ENCODE measurements at places on chromosomes 11 and 22. TPM values are rescaled to one million over a fixed set of nuclear protein-coding genes. Genes with fewer than 3 reads are reported as not detected.

The FAT3 gene
- total RNA-seq = 0.22 TPM

GRCh38 chr22:37416389-37416788, 10.9 kb downstream of the ELFN2 start:
- DNase-seq = no peak

DNA sequence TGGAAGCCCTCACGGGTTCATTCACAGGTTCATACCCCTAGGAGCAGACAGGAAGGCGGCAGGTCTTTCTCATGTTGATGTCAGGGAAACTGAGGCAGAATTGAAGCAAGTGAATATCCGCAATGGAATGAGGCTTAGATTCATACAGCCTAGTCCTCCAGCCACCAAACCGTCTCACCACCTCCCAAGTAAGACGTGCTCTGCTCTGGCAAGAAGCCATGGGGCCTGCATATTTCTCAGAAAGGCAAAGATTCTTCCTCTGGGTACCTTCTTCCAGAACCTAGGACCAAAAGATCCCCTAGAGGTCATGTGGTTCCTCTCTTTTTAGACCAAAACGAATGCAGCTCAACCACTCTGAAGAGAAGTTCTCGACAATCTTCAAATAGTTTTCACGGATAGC, 1.7 kb downstream of the AP1B1 start:
- no peak for DNase-seq

- DNase-seq = no peak
Observed at GRCh38 chr11:101456812-101457211, 127.0 kb downstream of the TRPC6 start.

- no peak for DNase-seq
Observed at GRCh38 chr11:106959800-106960199, 58.5 kb downstream of the GUCY1A2 start.

The FAM89B gene
- total RNA-seq = 30.6 TPM

DNA sequence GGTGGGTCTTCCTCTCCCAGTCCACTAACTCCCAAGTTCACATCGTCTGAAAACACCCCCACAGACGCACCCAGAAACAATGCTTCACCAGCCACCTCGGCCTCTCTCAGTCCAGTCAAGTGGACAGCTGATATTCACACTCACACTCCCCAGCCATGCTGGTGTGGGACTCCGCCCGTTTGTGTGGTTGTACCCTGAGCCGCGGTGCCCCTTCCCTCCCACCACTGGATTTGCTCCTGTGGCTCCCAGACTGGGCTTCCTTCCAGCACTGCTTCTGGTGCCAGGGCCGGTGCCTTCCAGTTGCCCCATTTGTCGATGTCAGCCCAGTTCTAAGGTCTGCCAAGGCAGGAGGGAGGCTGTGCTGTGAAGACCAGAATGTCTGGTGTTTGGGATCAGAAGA, 37.9 kb upstream of the PLET1 start:
- no peak for DNase-seq

DNA sequence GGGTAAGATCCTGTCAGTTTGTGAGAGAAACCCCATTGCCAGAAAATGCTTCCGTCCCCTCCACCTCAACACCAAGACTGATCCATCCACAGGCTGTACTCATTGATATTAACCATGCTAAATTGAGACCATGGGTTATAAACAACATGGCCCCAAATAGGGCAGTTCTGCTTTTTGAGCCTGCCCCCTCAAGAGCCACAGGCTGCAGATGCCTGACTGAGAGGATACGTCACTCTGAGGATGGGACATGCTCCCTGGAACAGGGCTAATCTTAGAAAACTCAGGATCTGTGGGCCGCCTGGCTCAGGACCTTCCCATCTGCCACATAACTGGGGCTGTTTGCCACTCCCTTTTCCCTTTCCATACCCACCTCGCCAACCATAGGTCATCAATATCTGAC, 99.8 kb downstream of the MICAL2 start:
- DNase-seq = no peak

DNA sequence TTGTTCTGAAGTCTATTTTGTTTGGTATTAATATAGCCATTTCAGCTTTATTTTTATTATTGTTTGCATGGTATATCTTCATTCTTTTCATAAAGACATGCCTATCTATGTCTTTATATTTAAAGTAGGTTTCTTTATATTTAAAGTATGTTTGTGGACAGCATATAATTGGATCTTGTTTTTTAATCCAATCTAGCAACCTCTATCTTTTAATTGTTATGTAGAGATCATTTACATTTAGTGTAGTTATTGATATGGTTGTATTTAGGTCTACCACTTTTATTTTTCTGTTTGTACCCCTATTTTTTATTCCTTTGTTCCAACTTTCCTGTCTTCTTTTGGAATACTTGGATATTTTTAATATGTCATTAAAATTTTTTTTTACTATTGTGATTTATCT, 13.8 kb downstream of the TPBGL start:
- no peak for DNase-seq

- DNase-seq = no peak
Observed at GRCh38 chr22:27751277-27752070, 50.1 kb downstream of the MN1 start.

The NXPE1 gene
- not detected for total RNA-seq

DNA sequence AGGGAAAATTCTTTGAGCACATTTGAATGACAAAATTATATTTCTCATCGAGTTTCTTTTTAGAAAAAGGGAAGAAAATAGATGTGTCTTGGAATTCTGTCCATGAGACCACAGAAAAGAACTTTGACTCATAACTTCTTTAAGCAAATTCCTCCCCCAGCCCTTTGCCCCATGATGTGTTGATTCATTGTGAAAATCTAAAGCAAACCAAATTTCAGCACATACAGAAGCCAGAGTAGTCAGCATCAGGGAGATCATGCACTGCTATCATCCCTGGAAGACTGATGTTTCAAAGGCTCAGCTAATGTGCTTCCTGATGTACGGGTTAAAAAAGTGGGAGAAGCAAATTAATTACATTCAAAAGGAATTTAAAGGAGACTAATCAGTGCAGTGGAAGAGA, 159.7 kb downstream of the FAT3 start:
- no peak for DNase-seq

DNA sequence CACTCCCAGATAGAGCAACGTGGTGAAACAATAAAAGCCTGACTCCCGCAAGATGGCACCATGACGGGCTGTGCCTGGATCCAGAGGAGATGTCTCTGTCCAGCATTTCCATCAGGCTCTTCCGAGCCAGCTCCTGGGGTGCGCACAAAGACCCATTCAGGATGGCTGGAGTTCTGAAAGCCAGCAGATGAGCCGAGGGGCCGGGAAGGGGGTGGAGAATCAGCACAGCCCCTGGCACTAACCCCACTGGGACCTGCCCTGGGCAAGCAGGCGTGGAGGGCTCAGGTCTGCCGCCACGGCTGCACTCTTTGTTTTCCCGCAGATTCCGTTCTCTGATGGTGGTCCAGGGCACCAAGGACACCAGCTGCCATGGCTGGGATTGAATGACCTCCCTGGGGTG, 97.2 kb upstream of the BLID start:
- no peak for DNase-seq

The CNIH2 gene
- 3.5 TPM for total RNA-seq

GRCh38 chr11:35174666-35175065, 35.7 kb downstream of the CD44 start:
- no peak for DNase-seq
